ENCODE measurements at places on chromosomes 16 and 17.

DNA sequence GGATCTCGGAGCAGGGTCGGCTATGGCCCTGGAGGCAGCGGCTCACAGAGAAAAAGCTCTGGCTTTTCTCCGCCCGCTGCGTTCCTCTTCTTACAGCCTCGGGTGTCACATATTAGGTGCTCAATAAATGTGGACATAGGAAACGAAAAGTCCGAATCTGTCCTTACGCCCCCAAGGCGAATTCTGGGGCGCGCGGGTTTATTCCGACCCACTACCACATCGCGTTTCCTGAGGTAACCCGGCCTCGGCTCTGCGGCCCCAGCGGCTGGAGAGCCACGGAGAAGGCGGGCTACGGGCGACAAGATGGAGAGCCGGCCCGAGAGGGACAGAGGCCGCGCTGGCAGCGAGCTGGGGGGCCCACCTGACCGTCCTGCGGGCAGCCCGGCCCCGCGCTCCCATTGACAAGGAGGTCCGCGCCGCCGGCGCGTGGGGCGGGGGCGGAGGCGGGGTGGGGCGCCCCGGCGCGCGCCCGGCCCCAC is 573 bp upstream of the GNAO1 start:
- DNase-seq, result no peak

- no peak for DNase-seq
These were observed 2.0 kb downstream of the KDM6B start for GRCh38 chr17:7835814-7836595.

GRCh38 chr17:3026125-3026855 is 37.1 kb downstream of the OR1D5 start:
- no peak for DNase-seq

DNA sequence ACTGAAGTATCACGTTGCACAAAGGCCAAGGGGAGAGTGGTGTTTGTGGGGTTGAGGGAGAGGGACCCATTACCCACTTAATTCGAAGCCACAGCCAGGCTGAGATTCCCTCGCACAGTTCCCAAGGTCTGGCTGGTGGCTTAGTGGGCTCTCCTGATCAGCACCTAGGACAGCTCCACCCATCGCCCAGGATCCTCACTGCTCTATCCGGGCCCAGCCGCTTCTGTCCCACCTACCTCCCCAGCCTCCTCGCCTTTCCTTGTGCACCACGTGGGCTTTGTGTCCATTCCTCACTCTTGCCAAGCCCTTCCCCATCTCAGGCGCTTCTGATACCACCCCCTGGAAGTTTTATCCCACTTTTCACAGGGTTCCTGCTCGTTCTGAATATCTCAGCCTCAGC is 163.5 kb downstream of the CCT6B start:
- DNase-seq, result no peak

- no peak for DNase-seq
These were observed 16.5 kb downstream of the DNAH17 start for GRCh38 chr17:78560731-78561130.

GRCh38 chr17:8386841-8387240 is 3.8 kb upstream of the RPL26 start:
- DNase-seq, result no peak

- DNase-seq, result no peak
These were observed 101.2 kb downstream of the TTC19 start for GRCh38 chr17:16100737-16101400.

- DNase-seq, result peak; percentile 85
These were observed 69.9 kb downstream of the AKAP1 start for GRCh38 chr17:57154921-57155320.

- peak; percentile 99 for DNase-seq
These were observed 11.9 kb upstream of the NSRP1 start for GRCh38 chr17:30104575-30105339.

DNA sequence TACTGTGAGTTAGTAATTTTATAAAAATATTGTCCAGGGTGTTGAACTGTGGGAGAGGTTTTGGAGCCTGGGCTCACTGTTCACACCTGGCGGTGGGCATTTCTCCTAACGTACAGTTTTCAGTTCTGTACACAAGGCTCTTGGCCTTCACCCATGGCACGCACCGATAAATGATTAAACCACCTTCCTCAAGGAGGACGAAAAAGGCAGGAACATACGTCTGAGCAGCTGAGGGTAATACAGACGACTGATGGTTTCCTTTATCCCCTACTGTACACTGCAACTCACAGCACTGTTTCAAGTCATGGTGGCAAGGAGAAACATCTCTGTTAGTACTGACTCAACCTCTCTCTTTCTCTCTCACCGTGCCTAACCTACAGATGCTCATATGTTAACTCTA is 1.4 kb upstream of the ST6GALNAC1 start:
- DNase-seq, result no peak

GRCh38 chr16:82582975-82583374 is 43.8 kb upstream of the CDH13 start:
- no peak for DNase-seq

- DNase-seq, result no peak
These were observed 830 bp downstream of the SPHK1 start for GRCh38 chr17:76384987-76385891.

DNA sequence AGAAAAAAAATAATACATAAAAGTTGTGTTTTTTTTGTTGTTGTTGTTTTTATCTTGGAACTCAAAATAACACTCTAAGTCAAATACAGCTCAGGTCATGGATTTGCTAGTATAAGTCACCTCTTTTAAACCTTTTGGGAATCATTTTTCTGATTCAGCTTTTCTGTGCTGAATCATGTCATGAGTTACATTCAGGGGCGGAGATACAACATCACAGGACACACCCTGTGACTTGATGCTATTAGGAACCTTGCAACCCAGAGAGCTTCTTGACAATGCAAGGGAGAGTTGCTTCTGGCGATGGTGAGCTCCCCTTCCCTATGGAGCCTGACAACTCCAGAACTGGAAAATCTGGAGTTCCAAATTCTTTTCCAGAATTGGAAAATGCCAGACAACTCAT is 358.3 kb upstream of the C16orf82 start:
- no peak for DNase-seq

DNA sequence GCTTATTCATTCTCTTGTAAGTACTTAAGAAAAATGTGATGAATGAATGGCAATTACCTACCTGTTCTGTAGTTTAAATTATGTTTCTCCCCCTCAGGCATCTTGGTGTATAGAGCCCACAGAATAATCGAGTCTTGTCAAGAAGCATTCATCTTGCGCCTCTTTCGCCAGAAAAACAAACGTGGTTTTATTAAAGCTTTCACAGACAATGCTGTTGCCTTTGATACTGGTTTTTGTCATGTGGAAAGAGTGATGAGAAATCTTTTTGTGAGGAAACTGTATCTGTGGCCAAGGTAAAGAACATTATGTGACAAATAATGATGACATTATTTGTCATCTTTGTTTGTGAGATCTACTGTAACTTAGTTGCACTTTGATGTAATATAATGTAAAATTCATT is 6.5 kb downstream of the ERCC4 start:
- no peak for DNase-seq

DNA sequence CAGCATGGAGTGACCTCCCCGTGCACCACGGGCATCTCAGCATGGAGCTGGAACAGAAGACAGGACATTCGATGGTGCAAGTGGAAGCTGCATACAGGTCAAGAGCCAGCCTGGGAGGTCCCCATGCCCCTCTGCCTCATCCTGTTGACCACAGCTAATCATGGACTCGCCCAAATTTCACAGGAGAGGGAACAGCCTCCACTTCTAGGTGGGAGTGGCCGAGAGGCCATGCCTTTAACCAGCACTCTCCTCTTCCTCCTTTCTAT is 3.8 kb upstream of the SLC47A2 start:
- DNase-seq, result peak; percentile 52

DNA sequence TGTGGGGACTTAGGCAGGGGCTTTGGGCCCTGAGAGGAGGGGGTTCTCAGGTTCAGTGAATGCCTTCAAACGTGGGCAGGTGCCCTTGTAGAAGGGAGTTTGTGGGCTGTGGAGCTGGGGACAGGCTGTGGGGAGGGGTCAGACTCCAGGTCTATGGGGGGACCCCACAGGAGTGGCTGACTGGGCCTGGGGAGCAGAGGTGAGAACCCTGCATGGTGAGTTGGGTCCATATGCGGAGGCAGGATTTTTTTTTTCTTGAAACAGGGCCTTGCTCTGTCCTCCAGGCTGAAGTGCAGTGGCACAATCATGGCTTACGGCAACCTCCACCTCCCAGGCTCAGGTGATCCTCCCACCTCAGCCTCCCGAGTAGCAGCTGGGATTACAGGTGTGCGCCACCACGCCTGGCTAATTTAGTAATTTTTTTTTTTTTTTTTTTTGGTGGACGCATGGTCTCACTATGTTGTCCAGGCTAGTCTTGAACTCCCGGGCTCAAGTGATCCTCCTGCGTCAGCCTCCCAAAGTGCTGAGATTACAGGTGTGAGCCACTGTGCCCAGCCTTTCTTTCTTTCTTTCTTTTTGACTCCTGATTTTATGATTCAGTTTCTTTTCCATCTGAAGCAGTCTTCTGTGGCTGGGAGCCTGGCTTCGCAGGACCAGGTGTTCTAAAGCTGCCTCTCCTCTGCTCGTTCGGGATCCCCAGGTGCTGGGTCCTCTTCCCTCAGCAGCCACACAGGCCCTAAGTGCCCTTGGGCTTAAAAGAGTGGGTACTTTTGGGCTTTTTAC is 19.0 kb upstream of the ADCY7 start:
- no peak for DNase-seq

Measured in MV-4-11 (cell line).